ENCODE measurements at places on chromosomes 1 and 21.

DNA sequence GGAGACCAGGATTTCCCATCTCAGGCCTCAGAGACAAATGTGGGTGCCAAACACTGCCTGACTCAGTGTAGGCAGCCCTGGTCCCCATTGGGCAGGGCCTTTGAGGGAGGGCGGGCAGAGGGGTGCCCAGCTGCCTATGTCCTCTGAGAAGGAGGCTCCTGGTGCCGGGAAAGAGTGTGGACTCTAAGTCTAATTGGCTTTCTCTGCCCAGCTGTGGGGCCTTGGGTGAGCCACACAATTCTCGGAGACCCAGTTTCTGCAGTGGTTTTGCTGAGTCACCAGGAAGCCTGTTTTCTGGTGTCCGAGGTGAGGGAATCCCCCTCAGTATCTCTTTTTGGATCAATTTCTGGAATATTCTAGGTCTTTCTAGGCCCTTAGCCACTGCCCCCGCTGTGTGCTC lies 35.3 kb upstream of the ACTL8 start:
- DNase-seq: no peak

- DNase-seq: no peak
Measured at GRCh38 chr1:15937146-15937545, 38.8 kb downstream of the ZBTB17 start.

DNA sequence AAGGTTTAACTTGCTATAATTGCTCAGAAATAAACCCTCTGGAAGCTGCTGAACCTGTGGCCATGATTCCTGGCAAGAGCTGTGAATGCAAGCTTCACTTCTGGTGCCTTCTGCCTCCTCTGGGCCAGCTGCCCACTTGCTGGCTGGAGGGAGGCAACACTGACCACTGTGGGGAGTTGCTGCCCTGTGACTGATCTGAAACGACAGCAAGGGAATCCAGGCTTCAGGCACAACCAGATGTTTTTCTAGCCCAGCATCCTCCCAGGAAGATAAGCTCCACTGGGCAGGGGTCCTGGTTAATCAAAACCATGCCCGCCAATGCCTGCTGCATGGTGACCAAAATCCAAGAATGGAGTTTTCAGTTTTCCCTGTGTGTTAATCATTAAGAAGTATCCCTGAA lies 180.0 kb upstream of the HMGB4 start:
- no peak for DNase-seq

GRCh38 chr1:38741341-38741740 lies 118.2 kb downstream of the RRAGC start:
- no peak for DNase-seq

DNA sequence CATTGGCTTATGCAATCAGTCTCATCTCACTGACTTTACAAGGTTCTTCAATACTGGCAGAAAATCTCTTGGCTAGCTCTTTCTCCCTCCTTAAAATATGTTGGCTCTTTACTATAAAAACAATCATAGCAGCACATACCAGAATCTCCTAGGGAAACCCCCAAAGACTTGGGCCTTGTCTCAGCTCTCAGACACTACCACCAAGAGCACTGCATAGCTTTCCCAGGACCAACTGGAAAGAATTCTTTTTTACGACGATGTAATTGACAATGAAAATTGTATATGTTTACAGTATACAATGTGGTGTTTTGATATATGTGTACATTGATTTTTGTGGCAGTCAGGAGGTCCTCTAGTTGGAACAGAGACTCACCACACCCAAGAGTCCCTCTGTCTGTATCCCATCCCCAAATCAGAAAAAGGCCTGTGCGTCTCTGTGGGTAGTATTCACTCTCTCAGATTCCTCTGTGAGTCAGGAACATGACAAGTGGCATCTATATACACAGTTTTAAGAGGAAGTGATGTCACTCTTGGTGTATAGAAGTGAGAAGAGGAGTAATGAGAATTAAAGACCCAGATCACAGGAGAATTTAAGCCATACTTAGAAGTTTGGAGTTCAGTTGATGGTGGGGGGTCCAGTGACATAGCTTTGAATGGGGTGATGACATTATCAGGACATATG lies 21.1 kb downstream of the SMAP2 start:
- DNase-seq: no peak

DNA sequence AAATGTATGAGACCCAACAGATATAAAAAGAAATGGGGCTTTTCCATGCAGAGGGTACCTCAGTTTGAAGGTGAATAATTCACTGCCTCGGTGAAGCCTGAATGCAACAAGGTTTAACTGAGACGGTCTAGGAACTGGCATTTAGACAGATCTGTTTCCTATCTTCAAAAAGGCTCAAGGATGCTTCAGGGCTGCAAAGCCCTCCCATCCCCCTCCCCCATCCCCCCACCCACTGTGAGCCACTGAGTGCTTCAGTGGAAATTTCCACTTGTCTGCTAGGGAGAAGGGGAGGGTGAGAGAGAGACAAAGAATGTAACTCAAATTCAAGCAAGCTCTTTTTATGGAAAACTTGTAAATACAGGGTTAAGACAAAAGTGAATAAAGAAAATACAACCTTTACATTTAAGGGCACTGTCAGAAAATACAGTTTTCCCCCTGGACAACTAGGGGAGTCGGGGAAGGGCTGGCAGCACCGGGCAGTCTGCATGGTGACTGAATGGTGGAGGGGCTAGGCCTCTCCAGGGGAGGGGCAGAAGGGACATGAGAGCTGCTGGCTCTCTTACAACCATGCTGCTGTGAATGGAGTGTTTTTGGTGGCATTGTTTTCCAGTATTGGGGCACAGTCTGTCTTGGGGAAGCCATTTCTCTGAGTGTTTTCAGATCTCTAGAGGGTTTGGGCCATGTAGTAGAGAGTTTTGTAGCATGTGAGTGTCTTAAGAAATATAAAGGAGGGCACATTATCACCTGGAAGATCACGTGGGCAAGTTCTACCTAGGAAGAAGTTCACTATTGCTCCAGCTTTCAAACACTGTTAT lies 56.7 kb downstream of the MRPS6 start:
- no peak for DNase-seq

DNA sequence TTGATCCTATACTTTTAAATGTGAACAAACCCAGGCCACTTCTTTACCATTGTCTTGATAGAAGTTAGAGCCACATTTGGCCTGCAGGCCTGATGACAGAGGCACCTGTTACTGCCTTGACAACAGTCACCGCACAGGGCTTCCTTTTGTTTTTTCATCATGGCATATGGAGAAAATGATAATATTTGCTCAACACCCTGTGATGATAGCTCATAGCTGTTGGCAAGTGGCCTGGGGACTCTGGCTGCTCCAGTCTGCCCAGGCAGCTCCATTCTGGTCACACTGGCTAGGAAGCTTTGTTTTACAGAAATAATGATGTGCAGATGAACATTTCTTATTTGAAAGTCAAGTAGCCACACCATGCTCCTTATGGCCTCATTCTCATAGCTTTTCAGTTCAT lies 89.6 kb upstream of the GPR88 start:
- no peak for DNase-seq

DNA sequence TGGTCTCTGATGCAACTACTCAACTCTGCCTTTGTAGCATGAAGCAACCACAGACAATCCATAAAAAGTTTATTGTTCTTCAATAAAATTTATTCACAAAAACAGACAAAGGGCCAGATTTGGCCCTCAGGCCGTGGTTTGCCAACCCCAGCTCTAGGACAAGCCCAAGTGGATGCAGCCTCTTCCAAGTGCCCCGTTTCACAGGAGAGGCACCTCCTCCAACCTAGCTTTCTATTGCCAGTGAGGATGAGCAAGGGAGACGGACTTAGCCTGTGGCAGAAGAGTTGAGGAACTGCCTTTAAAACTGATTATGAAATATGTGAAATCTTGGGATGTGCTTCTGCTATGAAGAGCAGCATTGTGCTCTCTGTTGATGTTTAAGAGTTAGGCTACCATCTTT lies 105.4 kb downstream of the PSMG1 start:
- DNase-seq: no peak

- no peak for DNase-seq
Measured at GRCh38 chr1:211487672-211488208, 4.2 kb downstream of the RD3 start.

DNA sequence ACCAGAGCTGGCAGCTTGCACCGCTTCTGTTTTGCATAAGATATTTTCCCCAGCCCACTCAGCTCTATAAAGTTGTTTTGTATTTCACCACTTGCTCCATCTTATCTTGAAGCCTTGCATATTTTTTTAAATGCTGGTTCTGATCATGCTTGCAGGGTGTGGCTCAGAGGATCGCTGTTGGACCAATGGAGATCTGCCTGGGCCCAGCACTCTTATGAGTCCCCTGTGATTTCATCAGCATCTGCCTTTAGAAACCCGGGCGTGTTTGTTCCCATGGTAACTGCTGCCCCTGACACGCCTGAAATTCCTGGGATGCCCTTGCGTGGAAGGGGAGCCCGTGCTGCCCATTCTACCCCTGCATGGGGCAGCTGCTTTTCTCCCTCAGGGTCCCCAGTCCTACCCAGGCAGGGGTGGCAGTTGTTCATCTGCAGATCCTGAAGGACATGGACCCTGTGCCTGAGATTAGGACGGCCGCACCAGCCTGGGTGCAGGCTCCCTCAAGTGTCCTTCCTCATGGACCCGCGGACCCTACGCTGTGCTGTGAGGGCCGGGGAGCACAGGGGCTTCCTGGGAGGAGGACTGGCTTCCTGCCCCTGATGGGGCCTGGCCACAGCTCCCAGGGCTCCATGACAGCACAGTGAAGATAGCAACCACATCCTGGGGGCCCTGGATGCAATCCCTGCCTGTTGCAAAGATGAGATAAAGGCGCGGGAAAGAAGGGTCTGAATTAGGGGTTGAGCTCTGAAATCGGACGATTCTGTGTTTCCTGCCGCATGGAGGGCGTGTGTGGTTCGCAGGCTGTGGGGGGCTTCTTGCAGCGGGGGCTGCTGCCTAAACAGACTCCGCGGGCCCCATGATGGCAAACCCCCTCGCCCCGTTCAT lies 226.5 kb downstream of the SDCCAG8 start:
- no peak for DNase-seq

DNA sequence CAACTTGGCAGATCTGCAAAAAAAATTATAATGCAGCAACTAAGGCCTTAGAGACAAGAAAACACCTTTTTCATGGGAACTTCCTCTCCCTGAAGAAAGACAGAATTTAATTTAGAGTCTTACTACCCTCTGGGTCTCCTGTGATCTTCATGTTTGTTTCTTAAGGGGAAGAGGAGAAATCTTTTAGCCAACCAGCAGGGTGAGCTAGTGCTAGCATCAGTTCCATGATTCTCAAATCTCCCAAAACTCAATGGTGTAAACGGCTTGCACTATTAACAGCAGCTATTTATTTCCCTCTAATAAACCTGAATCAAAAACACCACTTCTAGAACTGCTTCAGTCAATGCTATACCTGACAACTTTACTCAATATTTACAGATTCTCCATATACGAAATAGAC lies 3.8 kb downstream of the ZNF644 start:
- DNase-seq: no peak

GRCh38 chr1:3170561-3171453 lies 101.8 kb downstream of the PRDM16 start:
- no peak for DNase-seq

GRCh38 chr1:193538680-193539079 lies 352.3 kb upstream of the B3GALT2 start:
- peak; percentile 23 for DNase-seq

DNA sequence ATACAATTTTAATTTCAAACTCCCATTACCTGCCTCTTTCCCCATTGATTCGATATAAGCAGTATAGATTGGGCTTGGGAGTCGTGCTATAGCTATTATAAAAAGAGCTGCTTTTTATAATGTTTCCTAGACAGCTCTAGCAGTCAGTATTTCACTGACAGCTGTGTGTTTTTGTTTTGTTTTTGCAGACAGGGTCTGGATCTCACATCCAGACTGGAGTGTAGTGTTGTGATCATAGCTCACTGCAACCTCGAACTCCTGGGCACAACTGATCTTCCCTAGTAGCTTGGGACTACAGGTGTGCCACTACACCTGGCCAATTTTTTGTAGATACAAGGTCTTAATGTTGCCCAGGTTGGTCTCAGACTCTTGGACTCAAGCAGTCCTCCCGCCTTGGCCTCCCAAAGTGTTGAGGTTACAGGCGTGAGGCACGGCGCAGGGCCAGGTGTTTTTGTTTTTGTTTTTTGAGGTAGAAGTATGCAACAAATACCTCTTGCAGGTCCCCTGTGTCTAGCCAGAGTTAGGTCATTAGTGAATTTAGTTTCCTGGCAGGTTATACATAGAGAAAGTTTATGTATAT lies 1.7 kb downstream of the NASP start:
- no peak for DNase-seq

DNA sequence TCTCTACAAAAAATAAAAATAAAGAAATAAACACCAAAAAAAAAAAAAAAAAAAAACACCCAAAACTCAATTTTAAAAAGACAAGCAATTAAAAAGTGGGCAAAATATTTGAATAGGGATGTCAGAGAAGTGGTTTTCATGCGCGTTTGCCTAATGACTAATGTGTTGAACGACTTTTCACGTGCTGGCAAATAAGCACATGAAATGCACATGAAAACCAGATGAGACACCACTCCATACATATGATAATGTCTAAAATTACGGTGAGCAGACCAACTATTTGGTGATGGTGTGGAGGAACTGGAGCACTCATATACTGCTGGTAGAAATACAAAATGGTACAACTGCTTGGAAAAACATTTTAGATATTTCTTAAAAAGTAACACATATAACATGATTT lies 39.4 kb upstream of the UHMK1 start:
- DNase-seq: no peak

GRCh38 chr1:15734901-15735300 lies 1.2 kb upstream of the SLC25A34 start:
- no peak for DNase-seq

Measured in stimulated activated CD8-positive, alpha-beta memory T cell treated with anti-CD3 and anti-CD28 coated beads, Interleukin-7, amount 100 ng/mL, for 48 hours (primary cell).